ENCODE measurements at places on chromosomes 1 and 21. TPM values are rescaled to one million over a fixed set of nuclear protein-coding genes. Genes with fewer than 3 reads are reported as not detected.

GRCh38 chr1:40038697-40039096, 1.8 kb upstream of the CAP1 start:
- DNase-seq, result no peak

KCNK2 gene
- total RNA-seq, result 1.3 TPM

MCOLN2 gene
- total RNA-seq, result 0.70 TPM

DNA sequence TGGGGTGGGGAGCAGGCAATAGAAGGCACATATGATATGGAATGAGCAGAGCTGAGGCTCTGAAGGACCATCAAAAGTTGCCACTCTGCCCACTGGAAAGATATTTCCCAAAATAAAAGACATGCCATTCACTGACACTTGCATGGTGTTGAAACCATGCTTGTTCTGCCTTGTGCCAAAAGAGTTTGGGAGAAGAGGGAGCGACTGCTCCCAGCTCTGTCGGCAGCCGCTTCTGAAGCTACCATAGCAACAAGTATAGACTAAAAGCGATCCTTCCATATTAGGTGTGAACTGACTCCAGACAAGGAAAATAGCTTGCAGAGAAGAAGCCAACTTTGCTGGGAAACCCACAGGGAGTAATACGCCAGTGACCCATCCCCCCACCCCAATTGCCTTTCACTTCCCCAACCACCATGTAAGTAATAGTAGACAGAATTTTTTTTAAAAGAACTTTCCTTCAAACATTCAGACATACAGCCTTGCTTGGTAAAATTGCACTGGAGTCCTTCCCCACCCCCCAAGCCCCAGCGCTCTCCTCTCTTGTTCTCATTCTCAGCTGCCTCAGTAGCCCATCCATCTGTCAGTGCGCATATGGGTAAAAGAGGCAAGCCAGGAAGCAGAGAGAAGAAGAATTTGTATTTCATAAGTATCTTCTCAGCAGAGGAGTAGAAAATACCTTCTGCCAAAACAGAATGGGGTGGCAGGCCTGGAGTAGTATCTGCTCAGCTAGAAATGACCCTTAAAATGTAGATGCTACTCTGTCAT, 263.7 kb downstream of the OMA1 start:
- no peak for DNase-seq

GRCh38 chr1:156583821-156584622, 4.5 kb downstream of the TTC24 start:
- peak; percentile 91 for DNase-seq

DNA sequence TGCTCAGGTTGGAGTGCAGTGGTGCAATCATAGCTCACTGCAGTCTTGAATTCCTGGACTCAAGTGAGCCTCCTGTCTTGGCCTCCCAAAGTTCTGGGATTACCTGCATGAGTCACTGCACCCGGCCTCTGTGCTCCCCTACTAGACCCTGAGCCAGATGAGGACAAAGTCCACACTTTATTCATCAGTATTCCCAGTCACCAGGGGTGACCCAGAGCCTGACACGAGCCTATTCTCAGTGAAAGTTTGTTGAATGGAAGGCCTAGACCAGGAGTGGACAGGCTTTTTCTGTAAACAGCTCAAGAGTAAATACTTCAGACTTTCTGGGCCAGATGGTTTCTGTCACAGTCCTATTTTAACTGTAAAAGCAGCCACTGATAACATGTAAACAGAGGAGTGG, 68.2 kb downstream of the MAB21L3 start:
- DNase-seq, result no peak

TDRD10 gene
- total RNA-seq, result 0.38 TPM

C1orf185 gene
- total RNA-seq, result not detected

- no peak for DNase-seq
These were observed 124.4 kb upstream of the GORAB start for GRCh38 chr1:170407581-170407980.

GRCh38 chr1:229271448-229272159, 693 bp downstream of the RAB4A start:
- DNase-seq, result no peak

DNA sequence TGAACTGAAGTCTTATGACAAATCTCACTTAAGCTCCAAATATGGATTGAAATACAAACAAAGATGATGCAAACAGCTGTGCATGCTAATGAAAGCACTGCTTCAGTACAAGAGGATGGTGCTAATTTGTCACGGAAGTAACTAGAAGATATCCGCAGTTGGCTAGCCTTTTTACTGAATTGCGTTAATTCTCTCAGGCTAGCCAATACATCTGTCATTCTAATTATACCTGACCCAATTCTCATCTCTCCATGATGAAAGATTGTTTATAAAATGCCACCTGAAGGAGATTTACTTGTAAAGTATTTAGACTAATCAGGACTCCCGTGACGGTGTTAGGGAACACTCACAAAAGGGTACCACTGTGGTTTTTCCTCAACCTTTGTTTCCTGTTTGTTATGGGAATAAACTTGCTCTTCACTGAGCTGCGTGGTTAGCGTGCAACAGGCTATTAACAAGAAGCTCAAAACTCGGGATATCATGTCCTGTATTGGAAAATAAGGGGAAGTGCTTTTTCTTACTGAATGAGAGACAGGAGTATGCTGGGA, 162.5 kb downstream of the APP start:
- no peak for DNase-seq

DNA sequence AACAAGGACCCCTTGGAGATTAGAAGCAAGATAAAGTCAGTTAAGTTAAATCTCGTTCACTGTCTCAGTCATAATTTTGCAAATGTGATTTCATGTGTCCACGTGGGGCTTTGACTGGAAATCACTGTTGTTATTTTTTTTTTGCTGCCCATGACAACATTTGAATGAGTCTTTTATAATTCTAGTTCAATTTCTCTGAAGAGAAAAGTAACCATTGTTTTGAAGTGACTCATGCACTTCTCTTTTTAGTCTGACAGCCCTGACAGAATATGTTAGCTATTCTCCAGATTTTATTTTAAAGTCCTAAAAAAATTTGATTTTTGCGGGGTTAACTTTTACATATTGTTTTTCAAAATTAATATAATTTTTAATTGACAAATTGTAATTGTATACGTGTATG, 30.7 kb upstream of the NLRP3 start:
- DNase-seq, result no peak

DNA sequence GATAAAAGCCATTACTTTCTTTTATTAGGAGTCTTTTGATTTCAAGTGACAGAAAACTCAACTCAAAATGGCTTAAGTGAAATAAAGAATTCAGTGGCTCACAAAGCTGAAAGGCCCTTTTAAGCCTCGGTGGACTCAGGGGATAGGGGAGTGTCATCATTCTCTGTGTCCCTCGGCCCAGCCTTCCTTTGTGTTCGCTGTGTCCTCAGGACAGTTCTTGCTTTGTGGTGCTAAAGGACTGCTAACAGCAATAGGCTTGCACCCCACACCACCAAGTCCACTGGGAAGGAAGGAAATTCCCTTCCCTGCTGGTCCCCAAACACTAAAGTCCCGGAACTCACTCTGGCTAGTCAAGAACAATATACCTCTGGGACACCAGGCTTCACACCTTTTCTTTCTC, 129.2 kb downstream of the NTPCR start:
- peak; percentile 13 for DNase-seq

RNU1-2 gene
- under 0.01 TPM for total RNA-seq

- DNase-seq, result no peak
These were observed at the start of gene GSTM1 for GRCh38 chr1:109687641-109688499. GSTM1 (plus strand) TSS chr1:109687817; CDS start chr1:109687874, 57 bp downstream.

GRCh38 chr1:18948913-18949685, 7.4 kb downstream of the IFFO2 start:
- peak; percentile 59 for DNase-seq

- DNase-seq, result peak; percentile 40
These were observed 782 bp downstream of the CSDE1 start for GRCh38 chr1:114756949-114757454.

HLX gene
- total RNA-seq, result not detected

- DNase-seq, result no peak
These were observed 13.5 kb downstream of the KCNQ4 start for GRCh38 chr1:40796939-40797667.

DNA sequence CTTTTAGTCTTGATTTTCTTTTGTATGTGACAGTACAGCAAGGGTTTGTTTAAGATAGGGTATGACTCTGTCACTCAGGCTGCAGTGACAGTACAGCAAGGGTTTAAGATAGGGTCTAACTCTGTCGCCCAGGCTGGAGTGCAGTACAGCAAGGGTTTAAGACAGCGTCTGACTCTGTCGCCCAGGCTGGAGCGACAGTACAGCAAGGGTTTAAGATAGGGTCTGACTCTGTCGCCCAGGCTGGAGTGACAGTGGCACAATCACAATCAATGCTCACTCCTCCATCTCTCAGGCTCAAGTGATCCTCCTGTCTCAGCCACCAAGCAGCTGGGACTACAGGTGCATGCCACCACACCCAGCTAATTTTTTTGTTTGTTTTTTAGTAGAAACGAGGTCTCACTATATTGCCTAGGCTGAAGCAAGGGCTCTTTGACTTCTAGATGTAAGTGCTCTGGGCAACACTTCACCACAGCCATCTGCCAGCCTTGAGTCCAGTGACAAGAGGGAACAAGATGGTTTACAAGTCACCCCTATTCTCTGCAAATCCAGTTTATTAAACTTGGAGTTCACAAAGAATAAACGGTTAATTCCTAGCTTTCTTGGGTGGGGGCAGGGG, 965 bp upstream of the SH2D5 start:
- DNase-seq, result no peak

DNA sequence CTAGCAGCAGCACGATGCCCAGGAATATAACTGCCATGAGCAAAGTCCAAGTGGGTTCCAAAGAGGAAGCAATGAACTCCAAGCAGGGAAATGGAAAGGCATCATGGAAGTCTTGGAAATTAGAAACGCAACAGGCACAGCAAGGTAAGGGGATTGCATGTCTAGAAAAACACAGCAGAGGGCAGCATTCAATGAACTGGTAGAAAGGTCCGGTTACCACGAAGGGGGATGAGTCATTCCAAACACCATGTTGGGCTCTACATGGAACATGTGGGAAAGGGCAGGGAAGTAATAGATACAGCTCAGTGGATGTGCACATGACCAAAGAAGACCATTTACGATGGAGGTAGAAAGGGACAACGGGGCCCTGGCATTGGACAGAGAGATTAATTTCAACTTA, 36.4 kb downstream of the RXRG start:
- DNase-seq, result peak; percentile 64

CYP2J2 gene
- 0.52 TPM for total RNA-seq

GRCh38 chr1:24776821-24777220, 31.6 kb downstream of the CLIC4 start:
- no peak for DNase-seq

- no peak for DNase-seq
These were observed 61.1 kb upstream of the HP1BP3 start for GRCh38 chr1:20848162-20848561.

DNA sequence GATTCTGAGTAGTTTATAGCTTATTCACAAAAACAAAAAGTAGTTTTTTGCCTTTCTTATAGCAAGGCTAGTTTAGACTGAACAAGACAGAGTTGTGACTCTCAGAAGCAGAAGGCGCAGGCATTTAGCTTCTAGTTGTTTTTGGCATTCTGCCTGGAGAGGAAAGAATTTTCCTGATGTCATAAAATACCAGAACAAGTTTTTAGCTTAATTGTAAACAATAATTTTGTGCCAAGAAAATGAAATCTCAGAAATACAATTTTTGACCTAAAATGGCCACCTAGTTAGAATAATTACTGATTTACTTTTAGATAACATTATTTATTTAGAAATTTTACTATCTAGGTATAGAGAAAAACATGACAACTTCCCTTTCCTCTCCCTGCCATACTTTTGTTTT, 1.0 kb downstream of the DNAJB4 start:
- no peak for DNase-seq

NPPB gene
- 1.5 TPM for total RNA-seq

- peak; percentile 56 for DNase-seq
These were observed 957 bp downstream of the EPS15 start for GRCh38 chr1:51518033-51518585.

DNA sequence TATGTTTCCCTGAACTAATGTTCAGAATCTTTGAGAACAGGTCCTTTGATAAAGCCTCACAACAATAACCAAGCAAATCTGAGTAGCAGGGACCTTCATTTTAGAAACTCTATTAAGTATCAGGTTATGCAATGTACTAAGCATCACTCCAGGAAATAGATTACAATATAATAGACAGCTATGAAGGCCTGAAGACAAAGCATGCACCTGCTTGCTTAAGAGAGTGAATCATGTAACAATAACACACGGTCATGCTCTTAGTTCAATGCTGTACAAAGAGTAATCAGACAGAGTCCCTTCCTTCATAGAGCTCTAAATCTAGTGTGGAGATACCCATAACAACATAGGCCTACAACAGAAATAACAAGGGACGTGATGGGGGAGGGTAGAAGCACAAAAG, 8.1 kb upstream of the CMPK1 start:
- no peak for DNase-seq

KRTAP12-2 gene
- not detected for total RNA-seq

GRCh38 chr1:196449460-196449859, 158.8 kb downstream of the KCNT2 start:
- no peak for DNase-seq

DNA sequence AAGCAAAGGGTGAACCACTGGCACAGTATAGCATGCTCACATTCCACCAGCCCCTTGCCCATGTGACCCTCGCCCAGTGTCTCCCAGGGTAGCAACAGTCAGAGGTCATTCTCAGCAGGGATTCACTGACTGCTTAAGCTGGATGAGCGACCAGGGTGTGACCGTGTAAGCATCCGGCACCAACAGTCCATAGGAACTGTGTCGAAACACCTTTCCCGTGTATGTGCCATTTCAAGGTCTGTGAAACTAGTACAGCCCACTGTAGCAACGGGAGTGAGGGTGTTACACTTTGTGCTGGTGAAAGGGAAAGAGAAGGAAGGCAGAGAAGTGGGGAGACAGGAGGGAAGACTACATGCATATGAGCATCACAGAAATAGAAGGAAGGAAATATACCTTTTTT, 10.8 kb downstream of the PIK3C2B start:
- DNase-seq, result no peak

- DNase-seq, result no peak
These were observed 32.9 kb downstream of the NBPF3 start for GRCh38 chr1:21472861-21473260.

PPIE gene
- total RNA-seq, result 63.1 TPM

GRCh38 chr1:225460021-225460736, 32.3 kb upstream of the LBR start:
- DNase-seq, result peak; percentile 77

CDK18 gene
- 52.0 TPM for total RNA-seq

- DNase-seq, result no peak
These were observed 909.8 kb downstream of the BRINP3 start for GRCh38 chr1:189567890-189568289.

ZMPSTE24 gene
- total RNA-seq, result 31.3 TPM

DNA sequence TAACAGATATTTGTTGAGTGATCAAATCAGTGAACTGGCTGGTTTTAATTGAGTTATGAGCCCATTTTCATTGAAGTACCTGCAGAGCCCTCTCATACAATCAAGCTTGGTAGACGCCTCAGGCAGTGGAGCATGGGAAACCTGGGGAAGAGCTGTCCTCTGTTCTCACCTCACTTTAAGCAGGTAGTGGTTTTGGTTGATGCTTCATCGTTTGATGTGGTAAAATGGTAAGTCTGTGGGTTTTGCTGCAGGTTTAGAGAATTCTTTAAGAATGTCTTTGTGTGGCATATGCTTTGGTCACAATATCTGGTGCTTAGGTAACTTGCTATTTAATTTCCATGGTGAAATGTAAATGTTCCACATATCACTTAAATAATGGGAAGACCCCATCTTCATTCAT, 10.0 kb downstream of the LAMC1 start:
- no peak for DNase-seq

- no peak for DNase-seq
These were observed 55.4 kb upstream of the LPGAT1 start for GRCh38 chr1:211885747-211886522.

PGLYRP3 gene
- total RNA-seq, result not detected

All from H7 (cell line).